ENCODE measurements at places on chromosomes 12 and 14.

DNA sequence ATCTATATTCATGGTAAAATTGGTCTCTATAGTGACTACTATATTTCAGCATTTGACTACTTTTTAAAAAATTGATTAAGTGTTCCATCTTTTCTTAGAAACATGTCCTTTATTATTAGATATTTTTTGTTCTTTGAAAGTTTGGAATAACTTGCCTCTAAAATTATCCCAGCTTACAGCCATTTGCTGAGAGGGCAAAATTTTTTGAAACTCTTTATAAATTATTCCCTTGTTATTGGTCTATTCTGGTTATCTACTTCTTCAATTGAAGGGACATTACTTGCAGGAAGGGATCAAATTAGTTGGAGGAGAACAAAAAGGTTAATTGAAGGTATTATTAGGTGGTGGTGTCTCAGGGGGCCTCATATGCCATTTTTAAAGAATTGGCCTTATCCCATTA, 184.1 kb downstream of the TTC6 start:
- DNase-seq: no peak

GRCh38 chr14:41663473-41663850, 56.8 kb downstream of the LRFN5 start:
- DNase-seq: no peak

DNA sequence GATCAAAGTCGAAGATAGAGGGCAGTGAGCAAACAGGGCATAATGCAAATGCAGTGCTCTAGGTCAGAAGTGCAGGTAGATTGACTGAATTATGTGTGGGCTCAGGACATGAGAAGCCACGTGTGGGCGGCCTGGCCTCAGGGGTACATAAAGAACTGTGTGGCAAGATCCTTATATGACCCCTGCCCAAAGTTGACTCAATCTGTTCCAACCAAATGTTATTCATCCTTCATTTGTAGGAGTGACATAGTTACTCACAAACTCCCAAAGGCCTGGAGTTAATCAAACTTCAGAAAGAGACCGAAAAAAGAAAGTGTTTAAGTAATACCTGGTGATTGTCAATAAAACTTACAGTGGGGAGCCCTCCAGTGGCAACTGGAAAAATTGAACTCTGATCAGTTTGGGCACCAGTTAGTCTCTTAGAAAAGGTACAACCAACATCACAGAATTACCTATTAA, 150.4 kb upstream of the FAR2 start:
- no peak for DNase-seq

DNA sequence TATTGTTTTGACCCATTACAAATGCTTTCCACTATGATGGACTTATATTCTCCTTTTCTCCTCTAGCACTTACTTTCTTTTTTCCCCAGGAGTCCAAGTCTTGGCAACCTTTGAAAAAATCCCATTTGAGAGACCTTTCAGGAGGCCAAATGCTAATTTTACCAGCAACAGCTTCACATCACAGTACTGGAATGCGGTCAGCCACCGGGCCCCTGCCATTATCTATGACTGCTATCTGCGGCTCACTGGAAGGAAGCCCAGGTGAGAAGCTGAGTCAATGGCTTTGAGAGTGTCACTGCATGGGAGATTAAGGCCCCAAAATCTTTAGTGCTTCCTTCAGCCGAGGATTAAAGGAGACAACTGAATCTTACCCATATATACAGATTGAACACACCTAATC, 64.2 kb downstream of the ERGIC2 start:
- DNase-seq: no peak

GRCh38 chr14:98956181-98956580, 315.8 kb downstream of the BCL11B start:
- no peak for DNase-seq

- DNase-seq: no peak
Measured at GRCh38 chr12:81692008-81692407, 67.1 kb downstream of the PPFIA2 start.

GRCh38 chr12:31362115-31362758, 36.3 kb upstream of the SINHCAF start:
- peak; percentile 83 for DNase-seq

DNA sequence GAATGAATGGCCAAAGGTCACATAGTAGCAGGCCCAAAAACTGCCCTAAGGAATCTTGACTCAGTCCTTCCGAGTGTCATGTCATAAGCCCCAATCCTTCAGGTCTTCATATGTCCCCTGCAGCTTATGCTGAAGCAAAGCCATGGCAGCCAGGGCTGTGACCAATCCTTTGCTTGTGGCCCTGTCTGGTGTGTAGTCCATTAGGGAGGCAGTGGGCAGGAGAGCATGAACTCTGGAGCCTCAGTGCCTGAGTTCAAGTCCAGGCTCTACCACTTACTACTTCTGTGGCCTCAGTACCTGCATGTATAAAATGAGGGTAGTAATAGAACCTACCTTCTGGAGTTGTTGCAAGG, 20.3 kb downstream of the PLEKHG3 start:
- DNase-seq: no peak

DNA sequence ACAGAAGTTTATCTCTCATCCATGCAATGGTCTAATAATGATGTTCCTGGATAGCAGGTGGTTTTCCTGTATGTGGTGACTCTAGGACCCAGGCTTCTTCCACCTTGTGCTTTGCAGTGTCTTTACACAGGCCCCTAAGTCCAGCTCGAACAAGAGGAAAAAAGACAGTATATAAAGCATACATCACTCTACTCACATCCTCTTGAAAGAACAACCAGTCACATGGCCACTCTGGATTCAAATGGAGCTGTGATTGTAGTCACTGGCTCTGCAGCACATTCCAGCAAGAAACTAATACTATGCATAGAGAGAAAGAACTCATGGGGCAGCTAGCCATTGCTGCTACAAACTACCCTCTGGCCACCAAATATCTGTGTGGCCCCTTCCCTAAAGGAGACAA, 11.5 kb upstream of the E2F7 start:
- DNase-seq: no peak

DNA sequence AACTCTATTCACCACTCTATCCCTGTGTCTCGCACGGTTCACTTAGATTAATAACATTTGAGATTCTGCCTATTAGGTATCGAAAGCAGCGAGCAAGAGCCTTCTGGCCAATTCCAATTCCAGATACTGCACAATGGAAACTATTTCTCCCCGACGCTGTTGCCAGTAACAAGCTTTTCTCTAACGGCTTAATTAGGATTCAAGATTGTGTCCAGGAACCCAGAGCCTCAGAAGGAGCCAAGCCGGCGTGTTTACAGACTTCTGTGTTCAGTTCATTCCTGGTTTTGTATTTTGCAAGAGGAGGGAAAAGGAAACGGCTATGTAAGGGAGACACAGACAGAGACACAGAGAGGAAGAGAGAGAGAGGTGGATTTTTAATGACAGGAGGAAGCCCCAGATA, 185.6 kb downstream of the DICER1 start:
- DNase-seq: no peak

GRCh38 chr12:59594943-59595500, 807 bp upstream of the SLC16A7 start:
- DNase-seq: no peak

DNA sequence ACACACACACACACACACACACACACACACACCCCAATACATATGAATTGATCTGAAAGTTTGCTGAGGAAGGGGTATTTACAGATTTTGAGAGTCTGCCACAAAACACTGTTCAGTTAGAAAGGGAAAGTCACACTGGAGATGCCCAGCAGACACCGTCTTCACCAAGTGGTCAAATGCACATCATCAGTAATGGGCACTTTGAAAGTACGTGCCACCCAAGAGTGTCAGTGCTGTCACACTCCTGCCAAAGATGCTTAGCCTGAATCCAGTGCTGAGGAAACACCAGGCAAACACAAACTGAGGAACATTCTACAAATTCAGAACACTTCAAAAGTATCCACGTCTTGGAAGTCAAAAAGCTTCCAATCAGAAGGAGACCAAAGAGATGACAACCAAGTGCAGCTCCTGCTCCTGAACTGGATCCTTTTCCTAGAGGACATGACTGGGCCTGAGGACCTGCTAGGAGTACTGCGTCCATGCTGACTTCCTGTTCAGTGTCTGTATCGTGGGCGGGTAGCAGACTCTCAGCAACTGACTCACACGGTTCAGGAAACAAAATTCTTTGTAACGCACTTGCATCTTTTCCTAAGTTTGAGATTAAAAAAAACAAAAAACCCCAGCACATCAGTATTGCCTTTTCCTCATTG, 18.6 kb downstream of the PSMC1 start:
- no peak for DNase-seq

DNA sequence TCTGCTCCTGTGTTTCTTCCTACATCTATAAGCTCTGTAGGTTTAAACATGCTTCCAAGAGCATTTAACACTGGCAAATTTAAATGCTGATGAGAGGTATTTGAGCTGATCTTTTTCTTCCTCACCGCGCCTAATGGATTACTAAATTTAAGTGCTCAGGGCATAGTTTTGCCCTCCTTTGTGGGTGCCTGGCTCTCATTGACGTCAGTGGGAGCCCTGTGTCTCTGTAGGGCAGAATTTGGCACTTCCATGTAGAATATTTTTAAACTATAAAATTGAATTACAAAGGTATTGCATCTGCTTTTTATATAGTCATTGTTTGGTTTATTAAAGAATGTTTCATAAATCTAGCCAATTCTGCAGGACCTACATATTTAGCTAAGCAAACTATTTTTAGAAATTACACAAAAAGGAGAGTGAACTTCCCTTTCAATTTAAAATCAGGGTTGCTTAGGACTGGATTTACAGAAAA, 444.8 kb downstream of the AEBP2 start:
- DNase-seq: no peak

GRCh38 chr14:44889595-44890471, 71.9 kb downstream of the KLHL28 start:
- no peak for DNase-seq

GRCh38 chr14:50854521-50854920, 17.3 kb upstream of the ABHD12B start:
- DNase-seq: no peak

DNA sequence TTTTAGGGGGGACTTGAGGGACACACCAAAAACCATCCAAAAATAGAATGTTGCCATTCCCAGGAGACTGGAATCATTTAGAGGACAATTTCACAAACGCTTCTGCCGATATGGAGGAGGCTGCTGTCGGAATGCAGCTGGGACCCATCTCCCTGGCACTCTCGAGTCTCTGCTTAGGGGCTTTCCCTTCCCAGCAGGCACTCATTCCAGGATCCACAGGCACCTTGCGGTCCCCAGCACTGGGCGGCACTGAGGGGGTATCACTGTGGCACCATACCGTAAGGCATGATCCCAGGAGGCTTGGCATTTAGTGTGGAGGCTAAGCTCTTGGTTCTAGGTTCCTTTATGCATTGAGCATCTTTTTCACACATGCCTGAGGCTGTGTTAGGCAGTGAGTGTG, 36.6 kb upstream of the LTBP2 start:
- DNase-seq: no peak

GRCh38 chr12:104707794-104708558, 250.1 kb downstream of the SLC41A2 start:
- DNase-seq: no peak

DNA sequence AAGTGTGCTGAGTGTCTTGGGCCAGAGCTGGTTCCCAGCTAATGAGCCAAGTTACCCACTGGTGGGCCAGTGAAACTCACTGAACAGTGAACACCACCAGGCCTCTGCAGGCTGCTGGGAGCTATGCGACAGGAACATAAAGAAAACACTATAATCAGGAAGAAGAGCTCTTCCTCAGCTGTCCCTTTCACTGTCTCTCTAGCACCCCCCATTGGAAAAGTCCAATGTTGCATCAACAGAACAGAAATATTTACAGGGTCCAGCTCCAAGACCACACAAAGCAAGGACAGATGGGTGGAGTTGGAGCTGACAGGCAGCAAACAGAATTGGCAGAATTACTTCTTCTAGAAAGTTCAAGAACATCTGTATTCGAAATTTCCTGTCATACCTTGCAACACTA, 903.6 kb upstream of the TMEM132C start:
- no peak for DNase-seq

DNA sequence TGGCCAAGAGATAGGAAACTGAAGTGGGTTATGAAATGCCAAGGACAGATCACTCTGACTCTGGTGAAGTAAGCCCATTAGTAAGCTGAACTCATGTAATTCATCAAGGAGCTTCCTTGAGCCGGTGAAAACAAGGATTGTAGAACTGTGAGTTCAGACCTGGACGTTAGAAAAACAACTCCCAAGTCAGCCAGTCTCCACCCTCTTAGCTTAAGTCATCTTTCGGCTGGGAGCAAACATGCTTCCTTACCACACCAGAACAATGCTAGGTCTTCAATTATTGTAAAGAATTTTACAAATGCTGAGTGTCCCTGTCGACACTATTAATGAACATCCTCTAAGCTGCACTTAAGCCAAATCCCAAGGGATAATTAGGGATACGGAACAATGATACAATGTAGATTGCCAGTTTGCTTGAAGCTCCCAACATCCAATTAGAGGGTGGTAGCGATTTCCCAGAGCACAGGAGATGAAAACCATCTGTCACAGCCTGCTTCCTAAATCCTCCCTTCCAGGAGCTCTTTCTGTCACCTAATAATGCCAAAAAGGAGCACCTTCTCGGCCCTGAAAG, 45.7 kb upstream of the VASH1 start:
- peak; percentile 15 for DNase-seq

DNA sequence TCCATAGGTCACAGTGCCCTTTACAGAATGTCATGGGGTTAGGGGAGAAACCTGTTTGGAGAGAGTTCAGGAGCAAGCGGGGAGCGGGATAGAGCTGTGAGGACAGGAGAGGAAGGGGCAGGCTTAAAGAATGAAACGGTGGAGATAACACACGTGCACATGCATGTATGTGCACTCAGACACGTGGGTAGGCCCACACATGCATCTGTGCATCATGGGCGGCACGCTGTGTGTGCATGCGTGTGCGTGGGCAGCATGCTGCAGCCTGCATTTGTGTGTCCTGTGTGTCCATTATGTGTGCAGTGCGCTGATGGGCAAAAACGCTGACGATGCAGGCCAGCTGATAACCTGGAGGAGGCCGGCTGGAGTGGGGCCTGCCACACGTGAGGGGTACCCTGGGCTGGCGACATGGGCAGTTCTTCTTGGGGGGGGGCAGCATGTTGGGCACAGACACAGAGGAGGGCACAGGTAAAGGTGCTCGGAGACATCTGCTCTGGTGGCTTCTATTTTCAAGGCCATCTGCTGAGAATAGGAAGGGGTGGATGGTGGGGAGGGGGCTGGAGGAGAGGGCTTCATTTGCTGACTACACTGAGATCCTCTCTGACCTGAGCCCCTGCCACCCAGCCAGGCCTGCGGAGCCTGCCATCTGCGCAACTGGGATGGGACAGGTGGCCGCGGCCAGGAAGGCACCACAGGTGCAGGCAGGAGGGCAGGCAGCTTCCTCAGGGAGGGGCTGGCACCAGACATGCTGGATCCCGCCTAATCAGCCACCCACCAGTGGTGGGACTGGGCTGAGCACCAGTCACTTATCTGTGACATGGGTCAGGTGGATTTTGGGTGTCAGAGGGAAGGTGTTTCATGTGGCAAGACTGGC, 4.6 kb upstream of the ANKRD9 start:
- no peak for DNase-seq

DNA sequence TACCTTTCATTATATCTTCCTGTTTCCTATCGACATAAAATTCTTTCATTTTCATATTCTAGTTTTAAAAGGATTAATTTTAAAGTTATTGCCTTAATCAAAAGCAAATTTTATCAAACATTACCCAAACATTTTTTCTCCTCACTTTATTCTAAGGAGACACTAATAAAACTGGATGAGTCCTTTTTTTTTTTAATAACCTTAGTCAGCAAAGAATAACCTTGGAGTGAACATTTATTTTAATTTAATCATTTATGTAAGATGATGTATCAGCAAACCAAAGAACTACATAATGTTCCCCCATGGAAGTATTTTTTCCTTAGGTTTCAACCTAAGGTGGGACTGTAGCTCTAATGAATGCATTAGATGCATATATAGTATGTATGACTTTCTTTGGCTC, 83.9 kb downstream of the RAD52 start:
- DNase-seq: no peak

Data from NCI-H1417 (cell line).